ENCODE measurements at places on chromosomes 4 and X. TPM values are rescaled to one million over a fixed set of nuclear protein-coding genes. Genes with fewer than 3 reads are reported as not detected.
A peak's percentile ranks its signal among the peaks of the same experiment; 100 is the strongest.

Gene FAM193A
- total RNA-seq = 15.0 TPM

Gene WNK3
- 65.8 TPM for total RNA-seq

Gene RHOXF2B
- not detected for total RNA-seq

Gene ALB
- total RNA-seq = 14.2 TPM

Gene PJA1
- total RNA-seq = 108 TPM

Gene PSAPL1
- not detected for total RNA-seq

Gene PGK1
- total RNA-seq = 90.8 TPM

Gene COX7B2
- total RNA-seq = not detected

Gene ADH1A
- total RNA-seq = not detected

Gene SPANXD
- total RNA-seq = not detected

Gene PDGFC
- total RNA-seq = 29.0 TPM

Gene REPS2
- 37.7 TPM for total RNA-seq

Gene TCEAL7
- 86.6 TPM for total RNA-seq

Gene HHIP
- total RNA-seq = 0.31 TPM

Gene MAGEA1
- total RNA-seq = not detected

Gene CNGA1
- not detected for total RNA-seq

- DNase-seq = peak; percentile 62
Observed at GRCh38 chr4:37453281-37453998, 208.9 kb downstream of the NWD2 start.

- peak; percentile 30 for DNase-seq
Observed at GRCh38 chr4:185847352-185848097, 35.5 kb upstream of the SORBS2 start.

GRCh38 chr4:155441475-155441874, 64.7 kb upstream of the MAP9 start:
- no peak for DNase-seq

DNA sequence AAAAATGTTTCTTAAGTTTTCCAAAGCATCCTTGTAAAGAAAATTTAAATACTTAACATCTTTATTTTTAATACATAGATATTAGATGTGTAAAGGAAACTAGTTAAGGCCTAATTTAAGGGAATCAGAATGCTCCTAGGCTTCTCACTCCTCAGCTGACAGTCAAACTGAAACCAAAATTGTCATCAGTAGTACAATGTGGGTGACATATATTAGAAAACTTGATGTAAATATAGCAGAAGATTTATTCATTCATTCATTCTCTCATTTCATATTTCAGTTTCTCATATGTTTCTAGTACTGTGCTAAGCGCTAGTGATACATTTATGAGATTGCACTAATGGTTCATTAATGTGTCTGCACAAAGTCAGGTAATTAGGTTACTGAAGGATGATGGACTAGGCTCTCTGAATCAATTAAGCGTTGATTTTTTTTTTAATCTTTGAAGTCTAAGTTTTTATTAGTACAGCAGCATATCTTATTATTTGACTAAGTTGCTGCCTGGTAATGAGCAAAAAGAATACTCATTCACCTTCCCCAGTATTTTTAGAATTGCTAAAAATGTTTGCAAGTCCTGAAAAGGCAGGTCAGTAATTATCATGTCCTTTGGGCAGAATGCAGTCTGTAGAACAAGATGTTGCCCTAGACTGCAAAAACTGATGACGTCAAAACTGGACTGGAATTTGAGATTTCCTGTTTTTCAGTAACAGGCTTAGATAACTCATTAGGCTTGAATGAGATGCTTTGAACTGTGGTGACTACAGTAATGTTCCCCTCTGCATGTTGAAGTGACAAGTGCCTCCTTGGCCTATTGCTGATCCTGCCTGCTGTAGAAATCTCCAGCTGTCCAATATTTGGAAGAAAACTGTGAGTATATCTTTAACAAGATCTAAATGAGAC, 128.7 kb downstream of the ARHGAP24 start:
- no peak for DNase-seq

DNA sequence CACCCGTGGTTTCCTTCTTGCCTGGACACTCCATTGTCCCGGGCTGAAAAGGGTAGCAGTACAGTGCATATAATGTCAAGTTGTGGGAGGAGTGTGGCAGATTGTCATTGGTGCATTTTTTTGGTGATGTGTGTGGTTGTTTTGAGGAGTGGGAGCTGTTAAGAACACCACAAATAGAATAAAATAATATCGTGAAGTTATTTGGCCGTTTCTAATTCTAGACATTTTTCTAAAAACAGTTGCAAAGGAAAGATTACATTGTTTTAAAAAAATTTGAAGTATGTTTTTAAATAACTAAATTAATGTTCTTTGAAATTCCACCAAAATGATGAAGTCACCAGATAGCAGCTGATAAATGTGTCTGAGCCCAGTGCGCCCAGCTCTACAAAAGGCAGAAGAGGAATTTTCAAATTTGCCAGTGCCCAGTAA, 1.3 kb downstream of the PKD2 start:
- DNase-seq = no peak

DNA sequence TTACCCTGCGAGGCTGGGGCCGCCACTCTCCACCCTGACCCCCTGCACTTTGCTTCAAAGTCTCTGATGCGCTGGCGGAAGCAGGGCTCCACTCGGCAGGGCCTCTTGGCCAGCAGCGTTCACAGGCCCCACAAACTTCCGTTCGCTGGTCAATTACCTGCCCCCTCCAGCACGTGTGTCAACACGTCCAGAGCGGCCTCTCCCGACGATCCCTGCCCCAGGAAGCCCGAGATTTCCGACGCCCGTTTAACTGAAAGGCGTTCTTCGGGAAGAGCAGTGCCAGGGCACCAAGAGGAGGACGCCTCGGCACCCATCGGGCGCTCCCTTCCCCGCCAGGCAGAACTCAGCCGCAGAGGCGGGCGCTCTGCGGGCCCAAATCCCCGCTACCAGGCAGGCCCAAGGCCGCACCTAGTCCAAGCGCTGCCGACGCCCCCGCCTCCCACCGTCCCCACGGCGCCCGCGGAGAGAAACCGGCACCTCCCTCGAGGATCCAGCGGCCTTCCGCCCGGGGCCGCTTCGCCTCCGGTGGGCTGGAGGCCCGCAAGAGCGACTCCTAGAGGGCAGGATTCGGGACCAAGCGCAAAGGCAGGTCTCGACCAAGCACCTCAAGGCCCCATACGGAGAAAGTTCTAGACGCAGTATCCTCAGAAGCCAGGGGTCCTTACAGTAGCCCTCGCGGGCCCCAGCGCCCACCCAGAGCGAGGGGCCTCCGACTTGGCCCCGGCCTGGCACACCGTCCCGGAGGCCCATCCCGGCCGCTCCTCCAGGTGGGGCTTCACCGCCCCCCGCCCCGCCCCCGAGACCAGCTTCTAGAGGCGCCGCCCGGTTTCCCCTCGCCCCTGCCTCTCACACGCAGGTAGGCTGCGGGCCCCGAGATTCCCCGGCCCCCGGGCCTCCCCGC, 586 bp downstream of the BCAP31 start:
- no peak for DNase-seq

GRCh38 chr4:102557636-102558035, 56.5 kb downstream of the NFKB1 start:
- no peak for DNase-seq

DNA sequence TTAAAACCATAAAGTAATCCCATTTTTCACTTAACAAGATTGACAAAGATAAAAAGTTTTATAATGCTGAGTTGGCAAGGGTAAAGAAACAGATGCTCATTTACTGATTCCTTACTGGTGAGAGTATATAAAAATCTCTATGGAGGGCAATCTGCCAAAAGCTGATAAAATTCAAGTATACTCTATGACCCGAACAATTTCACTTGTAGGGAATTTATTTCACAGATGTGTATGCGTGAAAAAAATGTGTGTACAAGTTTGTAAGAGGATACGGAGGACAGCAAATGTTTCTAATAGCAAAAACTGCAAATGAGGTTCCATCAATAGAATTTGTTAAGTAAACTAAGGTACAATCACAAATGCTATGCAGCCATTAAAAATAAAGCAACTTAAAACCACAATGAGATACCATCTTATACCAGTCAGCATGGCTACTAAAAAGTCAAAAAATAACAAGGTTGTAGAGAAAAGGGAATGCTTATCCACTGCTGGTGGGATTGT, 23.4 kb downstream of the DHX15 start:
- no peak for DNase-seq

DNA sequence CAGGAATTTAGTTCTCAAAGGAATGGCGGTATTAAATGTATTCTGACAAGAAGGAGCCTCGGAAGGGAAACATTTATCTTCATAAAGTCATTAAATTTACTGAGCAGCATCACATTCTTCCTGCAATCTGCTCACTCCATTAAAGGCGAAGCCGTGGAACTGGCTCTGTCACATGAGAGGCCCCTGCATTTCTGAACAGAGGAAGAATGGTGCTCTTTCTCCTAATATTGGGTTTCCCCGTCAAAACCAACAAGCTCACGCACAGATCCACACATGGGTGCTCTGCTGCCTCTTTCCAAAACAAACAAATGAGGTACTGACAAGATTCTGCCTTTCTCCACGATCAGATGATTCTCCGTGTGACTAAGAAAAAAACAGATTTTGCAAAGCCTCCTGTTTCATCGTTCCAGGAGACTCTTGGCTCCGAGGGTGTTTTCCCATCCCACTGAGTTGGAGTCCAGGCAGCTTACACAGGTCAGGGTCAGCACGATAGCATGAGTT, 191.2 kb downstream of the IDS start:
- no peak for DNase-seq

DNA sequence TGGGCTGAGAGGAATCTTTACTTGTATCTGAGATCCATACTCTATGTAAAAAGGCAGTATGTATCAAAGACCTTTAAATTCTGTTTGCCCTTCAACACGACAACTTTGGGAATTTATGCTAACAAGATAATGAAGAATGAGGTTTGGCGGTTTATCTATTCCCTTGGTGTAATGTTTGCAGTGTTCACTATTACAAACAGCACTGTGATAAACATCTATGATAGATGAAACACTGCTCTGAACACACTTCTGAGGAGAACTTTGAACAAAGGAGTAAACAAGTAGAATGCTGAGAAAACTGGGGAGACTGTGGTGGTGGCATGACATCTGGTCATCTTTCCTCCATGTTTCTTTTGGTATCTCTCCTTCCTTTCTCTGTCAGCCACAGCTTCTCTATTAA, 126.9 kb downstream of the PDE5A start:
- no peak for DNase-seq

GRCh38 chr4:3485011-3485791, 22.1 kb downstream of the DOK7 start:
- DNase-seq = no peak

DNA sequence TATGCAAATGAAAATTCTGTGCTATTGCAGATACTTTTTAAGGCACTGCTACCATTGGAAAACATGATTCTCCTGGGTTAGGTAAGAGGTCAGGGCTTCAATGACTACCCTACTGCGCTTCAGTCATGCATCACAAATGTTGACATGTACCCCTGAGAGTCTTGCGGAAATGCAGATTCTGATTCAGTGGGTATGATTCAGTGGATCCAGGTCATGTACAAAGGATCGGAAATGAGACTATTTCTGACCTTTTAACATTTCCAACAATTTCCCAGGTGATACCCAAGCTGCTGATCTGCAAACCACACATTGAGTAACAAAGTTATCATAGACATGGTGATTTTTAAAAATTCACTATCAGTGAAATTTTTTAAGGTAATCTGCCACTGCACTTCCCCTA, 62.6 kb downstream of the DDX53 start:
- DNase-seq = no peak

- DNase-seq = no peak
Observed at GRCh38 chr4:48342606-48342880, 1.2 kb downstream of the SLAIN2 start.

GRCh38 chr4:77801260-77801608, 17.9 kb downstream of the CNOT6L start:
- no peak for DNase-seq

GRCh38 chr4:184760681-184761080, 26.8 kb upstream of the CENPU start:
- no peak for DNase-seq

GRCh38 chr4:107044170-107044569, 8.1 kb upstream of the DKK2 start:
- DNase-seq = no peak

DNA sequence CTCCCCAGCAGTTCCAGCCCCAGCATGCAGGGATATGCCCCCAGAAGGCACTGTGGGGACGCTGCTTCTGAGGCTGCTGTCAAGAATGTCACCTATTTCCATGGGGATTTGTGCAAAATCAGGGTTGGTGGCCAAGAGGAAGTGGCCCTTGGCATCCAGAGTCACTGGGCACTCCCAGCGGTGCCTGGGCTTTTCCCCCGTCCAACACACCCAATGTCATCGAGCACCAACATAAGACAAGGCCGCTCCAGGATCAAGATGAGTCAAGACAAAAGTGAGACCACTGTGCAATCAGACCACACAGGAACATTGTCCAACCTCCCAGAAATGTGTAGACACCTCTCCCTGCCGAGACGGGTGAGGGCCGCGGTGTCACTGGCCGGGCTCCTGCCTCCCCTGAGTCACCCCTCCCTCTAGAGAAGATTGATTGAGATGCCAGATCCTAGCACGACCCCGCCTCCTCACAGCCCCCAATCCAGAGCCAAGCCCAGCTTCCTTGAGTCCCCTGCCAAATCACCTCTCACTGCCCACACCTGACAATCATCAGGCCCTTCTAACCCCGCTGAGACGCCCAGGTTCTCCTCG, 194.3 kb downstream of the AFAP1 start:
- DNase-seq = no peak

DNA sequence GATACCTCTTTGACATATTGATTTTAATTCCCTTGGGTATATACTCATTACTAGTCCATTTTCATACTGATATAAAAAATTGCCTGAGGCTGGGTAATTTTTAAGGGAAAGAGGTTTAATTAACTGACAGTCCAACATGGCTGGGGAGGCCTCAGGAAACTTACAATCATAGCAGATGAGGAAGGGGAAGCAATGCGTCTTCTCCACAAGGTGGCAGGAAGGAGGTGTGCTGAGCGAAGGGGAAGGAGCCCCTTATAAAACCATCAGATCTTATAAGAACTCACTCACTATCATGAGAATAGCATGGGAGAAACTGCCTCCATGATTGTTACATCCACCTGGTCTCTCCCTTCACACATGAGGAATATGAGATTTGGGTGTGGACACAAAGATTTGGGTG, 42.4 kb downstream of the MSX1 start:
- DNase-seq = no peak

- no peak for DNase-seq
Observed at GRCh38 chr4:150038335-150039076, 39.7 kb upstream of the DCLK2 start.

DNA sequence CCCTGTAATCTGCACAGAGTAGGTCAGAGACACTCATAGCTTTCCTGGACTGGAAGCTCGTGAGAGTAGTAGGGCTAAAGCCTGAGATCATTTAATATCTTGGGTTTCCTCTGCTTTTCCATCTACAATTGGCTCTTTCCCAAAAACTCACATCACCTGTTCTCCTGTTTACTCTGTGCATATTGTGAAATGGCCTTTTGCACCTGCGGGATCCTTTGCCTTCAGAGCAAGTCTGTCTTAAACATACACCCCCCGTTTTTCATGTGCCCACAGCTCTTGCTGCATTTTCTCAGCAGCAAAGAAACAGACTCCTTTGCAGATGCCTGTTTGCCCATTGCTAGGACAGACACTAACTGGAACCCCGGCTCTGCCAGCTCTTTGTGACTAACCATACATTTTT, 608.3 kb upstream of the PCDH10 start:
- no peak for DNase-seq

Data from occipital lobe (tissue), 3 donors.